ENCODE measurements at places on chromosomes 12 and 14.

DNA sequence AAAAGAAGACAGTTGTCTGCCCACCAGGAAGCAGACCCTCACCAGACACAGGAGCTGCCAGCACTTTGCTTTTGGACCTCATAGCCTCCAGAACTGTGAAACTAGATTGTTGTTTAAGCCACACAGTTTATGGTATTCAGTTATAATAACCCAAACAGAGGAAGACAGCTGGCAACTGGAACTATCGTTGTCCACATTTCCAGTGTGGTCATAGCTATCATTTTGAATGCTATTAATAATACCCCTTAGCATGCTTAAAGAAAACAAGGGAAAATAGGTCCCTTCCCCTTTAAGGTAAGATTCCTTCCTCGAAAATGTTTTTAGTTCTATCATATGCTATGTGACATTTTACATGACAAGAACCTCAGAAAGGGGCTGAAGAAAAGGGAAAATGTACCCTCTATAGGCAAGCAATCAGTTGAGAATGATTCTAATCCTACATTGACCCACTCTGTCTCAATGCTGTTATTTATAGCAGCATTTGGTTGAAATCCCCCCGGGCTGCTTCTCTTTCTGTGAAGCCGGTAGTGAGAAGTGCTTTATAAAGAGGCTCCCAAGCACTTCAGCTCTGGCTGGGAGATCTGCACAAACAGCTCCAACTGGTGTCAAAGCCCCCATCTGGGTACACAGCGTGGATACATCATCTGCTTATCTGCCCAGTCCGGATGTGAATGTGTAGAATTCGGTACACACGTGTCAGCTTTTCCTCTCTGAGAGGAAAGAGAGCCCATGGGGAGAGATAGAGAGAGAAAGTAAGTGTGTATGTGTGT lies 221.2 kb upstream of the FLRT2 start:
- DNase-seq = no peak

DNA sequence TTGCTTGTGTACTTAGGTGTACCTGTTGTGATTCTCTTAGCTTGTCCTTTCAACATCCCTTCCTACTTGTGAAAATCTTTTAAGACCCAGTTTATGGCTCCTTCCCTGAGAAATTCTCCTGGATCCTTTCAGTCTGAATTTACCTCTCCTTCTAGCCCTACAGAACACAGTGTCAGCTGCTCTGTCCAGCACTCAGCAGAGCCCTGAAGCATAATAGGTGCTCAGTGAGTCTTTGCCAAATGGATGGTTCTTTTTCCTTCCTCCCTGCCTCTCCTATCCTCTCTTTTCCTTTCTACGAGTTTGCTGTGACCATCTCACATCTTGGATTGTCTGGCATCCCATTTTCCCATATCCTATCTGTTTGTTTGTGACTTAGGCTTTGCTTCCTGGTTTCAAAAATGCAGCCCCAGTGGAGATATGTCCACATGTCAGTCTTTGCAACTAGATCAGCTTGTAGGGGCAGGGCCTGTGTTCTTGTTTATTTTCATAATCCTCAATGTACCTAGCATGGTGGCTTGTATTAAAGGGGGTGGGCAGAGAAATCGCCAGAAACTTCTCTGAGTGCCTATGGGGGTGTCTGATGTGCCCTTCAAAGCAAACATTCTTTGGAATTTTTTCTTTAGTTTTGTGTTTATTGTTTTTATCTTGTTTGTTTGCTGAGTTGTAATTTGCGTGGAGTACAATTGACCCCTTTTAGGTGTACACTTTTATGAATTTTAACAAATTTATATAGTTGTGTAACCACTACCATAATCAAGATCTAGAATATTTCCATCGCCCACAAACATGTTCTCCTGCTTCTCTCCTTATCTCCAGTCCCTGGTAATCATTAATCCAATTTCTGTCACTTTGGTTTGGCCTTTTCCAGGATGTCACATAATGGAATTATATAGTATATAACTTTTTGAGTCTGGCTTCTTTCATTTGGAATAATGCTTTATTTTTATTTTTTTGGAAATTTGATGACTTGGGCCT lies 62.8 kb downstream of the SMOC1 start:
- no peak for DNase-seq

- DNase-seq = peak; percentile 64
Observed at GRCh38 chr14:23631702-23632460, 4.3 kb upstream of the DHRS2 start.

DNA sequence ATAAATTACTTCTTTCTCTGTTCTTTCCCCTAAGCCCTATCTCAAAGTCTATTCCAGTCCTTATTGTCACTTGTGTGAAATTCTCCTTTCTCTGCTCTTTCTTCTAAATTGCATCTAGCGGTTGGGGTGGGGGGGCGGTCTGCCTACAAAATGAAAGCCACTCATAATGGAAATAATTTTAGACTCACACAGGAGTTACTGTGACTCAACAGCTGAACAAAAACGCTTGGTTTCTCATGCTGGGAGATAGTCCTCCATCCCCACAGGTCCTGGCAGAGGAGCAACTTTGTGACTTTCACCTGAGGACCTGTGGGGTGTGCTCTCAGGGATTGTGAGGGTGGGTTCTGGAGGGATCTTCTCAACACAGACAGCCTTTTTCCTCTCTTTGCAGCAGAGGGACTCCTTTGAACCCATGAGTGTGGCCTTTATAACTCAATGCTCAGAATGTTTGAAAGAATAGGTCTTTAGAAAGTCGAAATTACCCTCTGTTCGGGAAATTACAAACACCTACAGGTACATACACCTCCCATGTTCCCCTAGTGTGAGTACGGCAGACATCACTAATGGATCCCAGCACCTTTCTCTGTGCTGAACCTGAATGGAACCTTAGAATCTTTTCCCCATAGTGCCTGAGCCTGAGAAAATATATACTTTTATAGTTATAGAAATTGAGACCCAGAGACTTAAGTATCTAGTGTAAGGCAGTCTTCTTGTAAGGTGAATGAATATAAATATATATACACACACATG lies 109.7 kb downstream of the CHST11 start:
- peak; percentile 19 for DNase-seq

- no peak for DNase-seq
Observed at GRCh38 chr12:108819920-108820706, 37.3 kb downstream of the SSH1 start.

Measured in activated CD4-positive, alpha-beta T cell treated with anti-CD3 and anti-CD28 coated beads for 24 hours (primary cell).